ENCODE measurements at places on chromosomes 16 and 17. TPM values are rescaled to one million over a fixed set of nuclear protein-coding genes. Genes with fewer than 3 reads are reported as not detected.

Gene KRT38
- total RNA-seq, result not detected

Gene ZNF19
- total RNA-seq, result 2.8 TPM

Gene FOXC2
- total RNA-seq, result 15.9 TPM

Gene MYO1D
- 18.0 TPM for total RNA-seq

Gene KRTAP4-5
- not detected for total RNA-seq

Gene SLC12A4
- 118 TPM for total RNA-seq

Gene KRT32
- total RNA-seq, result not detected

DNA sequence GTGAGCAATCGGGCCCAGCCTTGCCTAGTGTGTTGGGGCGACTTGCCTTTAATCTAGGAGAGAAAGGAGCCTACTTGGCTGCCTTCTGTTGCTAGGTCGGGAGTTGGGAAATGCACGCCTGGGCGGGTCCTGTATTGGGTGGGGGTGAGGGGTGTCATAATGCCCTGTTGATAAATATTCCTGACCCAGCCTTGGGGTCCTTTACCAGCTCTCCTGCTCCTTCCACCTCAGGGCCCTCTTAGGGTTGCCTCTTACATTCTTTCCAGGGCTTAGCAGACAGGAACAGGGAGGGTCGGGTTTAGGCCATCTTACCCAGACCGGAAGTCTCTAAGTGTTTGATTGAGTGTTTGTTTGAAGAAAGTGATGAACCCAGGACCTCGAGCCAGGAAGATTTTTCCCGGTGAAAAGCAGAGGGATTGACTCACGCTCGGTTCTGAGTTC is 112.9 kb downstream of the SEC14L1 start:
- no peaks in the 10 kb centered on the region for H3K36me3 ChIP-seq
- no peaks in the 10 kb centered on the region for H3K27me3 ChIP-seq
- H3K4me3 ChIP-seq, result no peak overlapping the region
- DNase-seq, result peak; percentile 59

DNA sequence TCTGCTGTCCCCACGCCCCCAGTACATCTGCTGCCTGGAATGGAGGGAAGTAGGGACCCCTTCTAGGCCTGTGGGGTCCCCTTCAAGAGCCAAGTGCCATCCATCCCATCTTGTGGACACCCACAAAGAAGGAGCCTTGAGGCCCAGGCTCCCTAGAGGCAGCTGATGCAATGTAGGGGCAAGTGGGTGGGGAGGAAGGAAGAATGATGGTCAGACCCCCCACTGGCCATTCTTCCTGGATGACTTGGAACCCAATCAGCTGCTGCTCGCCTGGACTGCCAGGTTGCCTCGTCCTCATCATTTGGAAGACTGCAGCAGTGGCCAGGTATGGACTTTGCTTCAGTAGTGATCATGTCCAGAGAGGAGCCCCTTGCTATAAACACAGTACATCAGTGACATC is 48.9 kb downstream of the SMPD3 start:
- no peak overlapping the region for H3K4me3 ChIP-seq
- no peak overlapping the region for H3K27ac ChIP-seq
- H3K4me1 ChIP-seq, result peaks cover 23% of the 10 kb centered on the region
- no peak for DNase-seq

DNA sequence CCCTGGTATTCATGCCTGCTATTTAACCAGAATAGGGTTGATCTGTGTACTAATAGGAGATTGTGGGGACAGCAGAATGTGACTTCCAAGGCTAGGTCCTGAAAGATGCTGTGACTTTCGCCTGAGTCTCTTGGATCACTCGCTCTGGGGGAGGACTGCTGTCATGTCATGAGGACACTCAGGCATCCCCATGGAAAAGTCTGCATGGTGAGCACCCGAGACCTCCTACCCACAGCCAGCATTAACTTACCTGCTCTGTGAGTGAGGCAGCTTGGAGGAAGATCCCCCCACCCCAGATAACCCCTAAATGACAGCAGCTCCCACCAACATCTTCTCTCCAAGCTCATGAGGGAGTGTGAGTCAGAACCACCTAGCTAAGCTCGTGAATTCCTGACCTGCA is 30.3 kb upstream of the C16orf78 start:
- DNase-seq, result no peak
- no peaks in the 10 kb centered on the region for H3K4me1 ChIP-seq
- no peak overlapping the region for H3K4me3 ChIP-seq
- H3K27ac ChIP-seq, result no peak overlapping the region
- H3K36me3 ChIP-seq, result no peaks in the 10 kb centered on the region

DNA sequence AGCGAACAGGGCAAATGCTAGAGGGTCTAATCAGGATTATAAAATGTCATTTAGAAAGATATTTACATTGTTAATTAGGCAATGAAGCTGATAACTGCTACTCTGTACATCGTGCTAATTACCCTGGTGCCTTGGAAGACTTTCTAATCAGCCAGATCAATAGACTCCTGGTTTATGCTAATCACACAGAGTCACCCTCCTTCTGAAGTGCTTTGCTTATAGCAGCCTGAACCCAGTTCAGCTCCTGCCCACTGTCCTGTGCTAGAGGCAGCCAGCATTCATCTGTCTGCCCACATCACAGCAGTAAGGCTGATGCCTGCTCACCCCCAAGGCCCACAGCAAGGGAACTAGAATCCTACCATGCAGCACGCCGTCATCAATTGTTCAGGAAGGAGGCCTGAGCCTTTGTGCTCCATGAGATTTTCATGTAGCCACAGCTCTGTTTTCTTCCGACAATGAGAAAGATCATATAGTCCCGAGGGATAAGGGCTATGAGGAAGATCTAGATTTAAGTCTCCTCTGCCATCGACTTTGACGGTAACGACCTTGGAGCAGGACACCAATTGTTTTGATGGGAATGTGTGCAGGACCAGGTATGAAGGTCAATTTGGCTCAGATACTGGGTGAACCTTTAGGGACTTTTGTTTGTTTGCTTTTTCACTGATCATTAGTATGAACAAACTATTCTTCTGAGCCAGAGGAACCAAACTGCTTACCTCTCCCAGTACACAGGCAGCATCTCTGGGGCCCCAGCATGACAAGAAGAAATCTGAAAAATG is 12.5 kb upstream of the LYRM9 start:
- peaks cover 2% of the 10 kb centered on the region for H3K27me3 ChIP-seq
- DNase-seq, result no peak
- H3K4me3 ChIP-seq, result no peak overlapping the region
- no peak overlapping the region for H3K27ac ChIP-seq
- H3K36me3 ChIP-seq, result no peaks in the 10 kb centered on the region

GRCh38 chr16:4944333-4945281 is 7.7 kb upstream of the PPL start:
- H3K27ac ChIP-seq, result peak overlapping the region; percentile 86
- H3K4me1 ChIP-seq, result peaks cover 33% of the 10 kb centered on the region
- no peaks in the 10 kb centered on the region for H3K36me3 ChIP-seq
- no peaks in the 10 kb centered on the region for H3K27me3 ChIP-seq
- peak; percentile 94 for DNase-seq

GRCh38 chr17:58059141-58059540 is 24.1 kb upstream of the DYNLL2 start:
- peaks cover 6% of the 10 kb centered on the region for H3K4me1 ChIP-seq
- DNase-seq, result no peak
- H3K36me3 ChIP-seq, result no peaks in the 10 kb centered on the region
- peaks cover 8% of the 10 kb centered on the region for H3K27me3 ChIP-seq
- H3K27ac ChIP-seq, result no peak overlapping the region

GRCh38 chr16:85915125-85915845 is 16.3 kb downstream of the IRF8 start:
- H3K4me3 ChIP-seq, result no peak overlapping the region
- no peaks in the 10 kb centered on the region for H3K36me3 ChIP-seq
- H3K4me1 ChIP-seq, result no peaks in the 10 kb centered on the region
- peaks cover 18% of the 10 kb centered on the region for H3K27me3 ChIP-seq

DNA sequence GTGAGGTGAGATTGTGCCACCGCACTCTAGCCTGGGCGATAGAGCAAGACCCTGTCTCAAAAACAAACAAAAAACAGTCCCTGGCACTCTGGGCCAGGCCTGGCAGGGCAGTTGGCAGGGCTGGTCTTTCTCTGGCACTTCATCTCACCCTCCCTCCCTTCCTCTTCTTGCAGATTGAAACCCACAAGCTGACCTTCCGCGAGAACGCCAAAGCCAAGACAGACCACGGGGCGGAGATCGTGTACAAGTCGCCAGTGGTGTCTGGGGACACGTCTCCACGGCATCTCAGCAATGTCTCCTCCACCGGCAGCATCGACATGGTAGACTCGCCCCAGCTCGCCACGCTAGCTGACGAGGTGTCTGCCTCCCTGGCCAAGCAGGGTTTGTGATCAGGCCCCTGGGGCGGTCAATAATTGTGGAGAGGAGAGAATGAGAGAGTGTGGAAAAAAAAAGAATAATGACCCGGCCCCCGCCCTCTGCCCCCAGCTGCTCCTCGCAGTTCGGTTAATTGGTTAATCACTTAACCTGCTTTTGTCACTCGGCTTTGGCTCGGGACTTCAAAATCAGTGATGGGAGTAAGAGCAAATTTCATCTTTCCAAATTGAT is 24.8 kb downstream of the STH start:
- no peaks in the 10 kb centered on the region for H3K27me3 ChIP-seq
- no peak overlapping the region for H3K4me3 ChIP-seq
- no peak overlapping the region for H3K27ac ChIP-seq
- H3K4me1 ChIP-seq, result no peaks in the 10 kb centered on the region

GRCh38 chr17:37547986-37548385 is 58.3 kb downstream of the DUSP14 start:
- DNase-seq, result no peak
- H3K4me3 ChIP-seq, result no peak overlapping the region
- H3K27ac ChIP-seq, result no peak overlapping the region
- no peaks in the 10 kb centered on the region for H3K4me1 ChIP-seq
- H3K36me3 ChIP-seq, result peaks cover 14% of the 10 kb centered on the region

DNA sequence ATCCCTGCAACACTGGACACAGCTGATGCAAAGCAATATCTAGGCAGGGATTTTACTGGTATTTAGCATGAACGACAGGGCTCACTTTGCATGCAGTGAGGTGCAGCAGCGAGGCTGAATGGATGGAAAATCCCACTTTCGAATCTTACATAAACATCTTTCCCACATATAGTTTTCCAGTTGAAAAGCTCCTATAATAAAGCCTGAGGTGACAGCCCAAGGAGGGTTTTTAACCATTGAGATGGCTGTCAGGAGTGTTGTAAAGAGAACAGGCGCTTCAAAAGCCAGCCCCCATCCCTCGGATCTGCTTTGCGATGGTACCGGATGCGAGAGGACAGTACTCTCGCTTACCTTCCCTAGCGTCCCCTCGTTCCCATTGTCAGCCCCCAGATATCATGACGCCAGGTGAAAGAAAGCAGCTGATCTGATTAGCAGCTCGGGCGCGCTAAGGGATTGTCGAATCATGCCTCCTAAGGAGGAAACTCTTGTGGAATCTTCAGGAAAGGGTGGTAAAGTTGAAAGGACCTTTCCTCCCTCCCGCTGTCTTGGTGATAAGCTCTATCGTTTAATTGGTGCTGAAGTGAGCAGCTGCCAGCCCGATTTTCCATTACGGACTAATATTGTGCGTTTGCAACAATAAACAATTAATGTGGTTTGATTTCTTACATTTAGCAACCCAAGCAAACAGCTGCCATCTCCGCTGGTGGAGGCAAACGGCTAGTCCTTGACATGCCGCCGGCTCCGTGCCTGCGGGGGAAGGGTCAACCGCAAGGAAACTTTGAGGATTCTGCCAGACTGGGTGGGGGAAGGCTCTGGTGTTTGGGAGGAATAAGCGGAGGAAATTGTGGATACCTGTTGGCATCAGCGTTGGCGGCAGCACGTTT is 1.8 kb downstream of the CDH8 start:
- peaks cover 9% of the 10 kb centered on the region for H3K4me1 ChIP-seq
- no peaks in the 10 kb centered on the region for H3K36me3 ChIP-seq
- peak overlapping the region; percentile 57 for H3K4me3 ChIP-seq
- H3K27me3 ChIP-seq, result peaks cover 48% of the 10 kb centered on the region
- no peak for DNase-seq
- H3K27ac ChIP-seq, result no peak overlapping the region

GRCh38 chr17:79064026-79064425 is 10.6 kb upstream of the ENGASE start:
- no peak for DNase-seq
- H3K27ac ChIP-seq, result no peak overlapping the region
- H3K27me3 ChIP-seq, result peaks cover 6% of the 10 kb centered on the region
- no peaks in the 10 kb centered on the region for H3K4me1 ChIP-seq
- no peak overlapping the region for H3K4me3 ChIP-seq

DNA sequence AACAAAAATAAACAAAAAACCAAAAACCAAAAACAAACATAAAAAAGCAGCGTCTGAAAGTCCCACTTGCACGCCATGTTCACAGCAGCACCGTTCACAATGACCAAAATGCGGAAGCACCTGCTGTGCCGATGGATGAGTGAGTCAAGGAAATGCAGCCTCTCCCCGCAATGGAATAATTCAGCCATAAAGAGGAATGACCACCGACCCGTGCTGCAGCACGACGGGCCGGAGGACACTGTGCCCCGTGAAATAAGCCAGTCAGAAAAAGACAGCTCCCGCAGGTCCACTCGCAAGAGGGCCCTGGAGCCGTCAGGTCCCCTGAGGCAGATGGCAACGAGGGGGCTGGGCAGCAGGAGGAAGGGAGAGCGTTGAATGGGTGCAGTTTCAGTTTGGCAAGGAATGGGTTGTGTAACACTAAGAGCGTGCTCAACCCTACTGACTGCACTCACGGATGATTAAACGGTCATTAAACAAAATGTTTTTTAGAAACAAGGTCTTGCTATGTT is 5.1 kb downstream of the CLCN7 start:
- no peak overlapping the region for H3K4me3 ChIP-seq
- no peak overlapping the region for H3K27ac ChIP-seq
- no peaks in the 10 kb centered on the region for H3K27me3 ChIP-seq

- no peak overlapping the region for H3K4me3 ChIP-seq
- peaks cover 21% of the 10 kb centered on the region for H3K36me3 ChIP-seq
- H3K4me1 ChIP-seq, result peaks cover 29% of the 10 kb centered on the region
- no peaks in the 10 kb centered on the region for H3K27me3 ChIP-seq
Measured at GRCh38 chr16:4664538-4665418, 28.6 kb upstream of the NUDT16L1 start.

DNA sequence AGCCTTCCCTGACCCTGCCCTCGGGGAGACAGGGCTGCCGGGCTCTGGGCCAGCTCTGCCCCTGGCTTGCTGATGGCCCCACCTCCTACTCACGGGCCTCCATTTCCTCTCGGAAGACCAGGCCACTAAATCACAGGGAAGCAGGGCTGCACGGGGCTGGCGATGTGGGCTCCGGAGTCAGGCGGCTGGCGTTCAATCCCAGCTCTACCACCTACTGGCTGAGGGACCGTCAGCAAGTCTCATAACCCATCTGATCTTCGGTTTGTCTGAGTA is 113.4 kb downstream of the AMFR start:
- H3K27ac ChIP-seq, result no peak overlapping the region
- H3K4me1 ChIP-seq, result no peaks in the 10 kb centered on the region
- H3K27me3 ChIP-seq, result peaks cover 2% of the 10 kb centered on the region
- no peak overlapping the region for H3K4me3 ChIP-seq

DNA sequence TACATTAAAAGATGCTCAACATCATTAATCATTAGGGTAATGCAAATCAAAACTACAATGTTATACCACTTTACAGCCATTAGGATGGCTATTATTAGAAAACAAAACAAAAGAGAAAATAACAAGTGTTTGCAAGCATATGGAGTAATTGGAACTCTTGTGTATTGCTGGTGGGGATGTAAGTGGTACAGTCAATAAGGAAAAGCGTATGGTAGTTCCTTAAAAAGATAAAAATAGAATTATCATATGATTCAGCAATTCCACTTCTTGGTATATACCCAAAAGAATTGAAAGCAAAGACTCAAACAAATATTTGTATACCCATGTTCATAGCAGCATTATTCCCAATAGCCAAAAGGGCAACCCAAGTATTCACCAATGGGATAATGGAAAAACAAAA is 1.4 kb upstream of the CAPNS2 start:
- H3K36me3 ChIP-seq, result peaks cover 9% of the 10 kb centered on the region
- H3K27ac ChIP-seq, result no peak overlapping the region
- DNase-seq, result no peak
- no peaks in the 10 kb centered on the region for H3K4me1 ChIP-seq

GRCh38 chr16:75506574-75506973 is 11.3 kb upstream of the CHST6 start:
- peaks cover 8% of the 10 kb centered on the region for H3K4me1 ChIP-seq
- no peaks in the 10 kb centered on the region for H3K36me3 ChIP-seq
- no peak overlapping the region for H3K4me3 ChIP-seq
- no peaks in the 10 kb centered on the region for H3K27me3 ChIP-seq
- DNase-seq, result peak; percentile 58

All from astrocyte (in vitro differentiated cells and primary cell).